ENCODE measurements at places on chromosomes 5 and 9.

GRCh38 chr5:124665035-124665434 is 81.4 kb downstream of the ZNF608 start:
- no peak for DNase-seq

DNA sequence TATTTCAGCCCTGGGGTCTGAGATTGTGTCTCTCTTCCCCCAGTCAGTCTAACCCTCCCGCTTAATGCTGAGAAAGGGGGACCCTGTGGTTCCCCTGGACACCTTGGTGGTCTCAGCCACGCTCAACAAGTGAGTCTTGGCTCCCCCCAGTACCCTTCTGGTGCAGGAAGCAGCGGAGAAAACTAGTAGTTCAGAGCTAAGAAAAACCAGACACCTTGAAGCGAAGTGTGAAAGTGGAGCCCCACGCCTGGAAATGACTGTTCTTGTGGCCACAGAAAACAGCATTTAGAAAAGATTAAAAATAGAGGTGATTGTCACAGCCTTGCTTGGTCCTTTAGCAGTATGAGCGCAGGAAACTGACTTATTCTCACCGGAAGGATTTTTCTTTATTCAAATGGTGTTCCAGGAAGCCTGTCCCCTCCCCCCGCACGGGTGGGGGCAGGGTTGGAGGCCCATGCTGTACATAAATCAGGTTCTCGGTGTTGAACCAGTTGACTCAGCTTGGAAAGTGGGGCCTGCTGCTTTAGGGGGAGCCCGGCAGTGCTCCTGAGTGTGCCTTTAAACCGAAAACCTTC is 8.1 kb downstream of the ARPC5L start:
- no peak for DNase-seq

GRCh38 chr5:131523500-131524185 is 111.4 kb downstream of the RAPGEF6 start:
- DNase-seq = no peak

DNA sequence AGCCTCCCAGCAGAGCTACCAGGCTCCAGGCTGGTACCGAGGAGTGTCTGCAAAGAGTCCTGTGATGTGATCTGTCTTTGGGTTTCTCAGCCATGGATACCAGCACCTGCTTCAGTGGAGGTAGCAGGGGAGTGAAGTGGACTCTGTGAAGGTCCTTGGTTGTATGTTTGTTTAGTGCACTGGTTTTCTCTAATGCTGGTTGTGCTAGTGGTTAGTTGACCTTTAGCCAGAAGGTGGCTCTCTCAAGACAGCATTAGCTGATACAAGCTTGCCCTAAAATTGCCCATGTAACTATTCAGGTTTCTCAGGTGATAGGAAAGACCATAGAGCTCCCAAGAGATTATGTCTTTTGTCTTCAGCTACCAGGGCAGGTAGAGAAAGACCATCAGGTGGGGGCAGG is 87.2 kb downstream of the MTAP start:
- no peak for DNase-seq

GRCh38 chr5:95098012-95098411 is 186.9 kb downstream of the MCTP1 start:
- no peak for DNase-seq

DNA sequence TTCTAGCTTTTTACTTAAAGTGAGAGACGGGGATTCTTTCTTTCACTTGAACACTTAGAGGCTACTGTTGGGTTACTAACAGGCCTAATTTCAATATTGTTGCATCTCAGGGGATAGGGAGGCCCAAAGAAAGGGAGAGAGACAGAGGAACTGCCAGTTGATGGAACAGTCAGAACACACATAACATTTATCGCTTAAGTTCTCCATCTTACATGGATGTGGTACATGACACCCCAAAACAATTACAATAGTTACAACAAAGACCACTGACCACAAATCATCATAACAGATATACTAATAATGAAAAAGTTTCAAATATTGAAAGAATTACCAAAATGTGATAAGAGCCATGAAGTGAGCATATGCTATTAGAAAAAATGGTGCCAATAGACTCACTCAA is 4.3 kb upstream of the RIC1 start:
- DNase-seq = no peak

Measured in COLO829 (cell line).